Liver (tissue), 10 donors: ENCODE measurements at places on chromosomes 5 and 9. TPM values are rescaled to one million over a fixed set of nuclear protein-coding genes. Genes with fewer than 3 reads are reported as not detected.

OTULINL gene
- 4.1 TPM for total RNA-seq

DNA sequence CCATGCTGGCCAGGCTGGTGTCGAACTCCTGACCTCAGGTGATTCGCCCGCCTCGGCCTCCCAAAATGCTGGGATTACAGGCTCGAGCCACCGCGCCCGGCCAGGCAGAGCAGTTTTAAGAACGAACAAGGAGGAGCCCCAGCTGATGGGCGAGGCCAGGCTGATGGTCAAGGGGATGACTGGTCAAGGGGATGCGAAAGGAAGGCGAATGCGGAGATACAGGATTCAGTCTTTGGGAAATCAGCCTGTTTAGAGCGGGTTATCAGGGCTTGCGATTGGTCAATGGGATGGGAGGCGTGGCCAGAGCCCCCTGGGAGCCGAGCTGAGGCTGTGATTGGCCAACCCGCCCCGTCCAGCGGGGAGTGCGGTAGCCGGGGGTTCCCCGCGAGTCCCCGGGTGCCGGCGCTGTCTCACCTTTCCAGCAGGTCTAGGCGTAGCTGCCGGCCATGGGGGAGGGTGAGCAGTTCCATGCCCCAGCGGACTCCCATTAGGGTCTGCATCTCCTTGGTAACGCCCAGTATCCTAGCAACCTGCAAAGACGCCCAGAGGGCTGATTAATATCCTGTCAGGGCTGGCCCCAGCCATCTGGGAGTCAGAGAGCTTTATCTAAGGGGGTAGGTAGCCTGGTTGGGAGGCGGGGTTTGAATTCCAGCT lies 7.5 kb upstream of the TOR2A start:
- no peak for DNase-seq

- no peak for DNase-seq
These were observed 540.2 kb upstream of the TRPC7 start for GRCh38 chr5:136905571-136905970.

DNA sequence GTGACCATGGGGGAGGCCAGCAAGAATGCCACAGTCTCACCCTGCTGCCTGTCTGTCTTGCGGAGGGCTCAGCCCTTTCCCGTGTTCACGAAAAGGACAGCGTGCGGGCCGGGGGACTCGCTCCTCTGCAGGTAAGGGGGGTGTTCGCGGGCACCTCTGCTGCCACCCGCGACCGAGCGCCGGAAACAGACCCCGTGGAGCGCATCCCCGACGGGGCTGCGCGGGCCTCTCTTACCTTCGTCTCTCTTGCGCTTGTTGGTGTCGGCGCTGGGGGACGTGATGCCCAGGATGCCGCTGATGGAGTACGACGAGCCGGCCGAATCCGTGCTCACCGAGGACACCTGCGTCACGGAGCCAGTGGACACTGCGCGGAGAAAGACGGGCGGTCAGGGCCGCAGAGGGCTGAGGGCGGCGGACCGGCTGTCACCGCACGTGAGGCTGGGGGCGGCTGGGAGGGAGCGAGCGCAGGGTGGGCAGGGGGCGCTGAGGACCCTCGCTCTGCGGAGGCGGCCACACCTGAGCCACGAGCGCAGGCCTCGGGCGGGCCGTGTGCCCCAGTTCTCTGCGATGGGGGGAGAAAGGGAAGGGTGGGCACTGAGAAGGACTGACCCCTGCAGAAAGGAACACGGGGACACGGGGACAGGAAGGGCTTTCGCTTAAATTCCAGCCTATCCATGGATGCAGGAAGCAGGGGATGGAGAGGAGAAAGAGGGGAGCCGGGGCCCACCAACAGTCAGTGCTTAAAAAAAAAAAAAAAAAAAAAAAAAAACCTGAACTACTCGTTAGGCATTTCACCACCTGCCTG lies 31.5 kb downstream of the PAX5 start:
- no peak for DNase-seq
